ENCODE measurements at places on chromosomes 12 and 14. TPM values are rescaled to one million over a fixed set of nuclear protein-coding genes. Genes with fewer than 3 reads are reported as not detected.

The FLVCR2 gene
- total RNA-seq: 12.1 TPM

DNA sequence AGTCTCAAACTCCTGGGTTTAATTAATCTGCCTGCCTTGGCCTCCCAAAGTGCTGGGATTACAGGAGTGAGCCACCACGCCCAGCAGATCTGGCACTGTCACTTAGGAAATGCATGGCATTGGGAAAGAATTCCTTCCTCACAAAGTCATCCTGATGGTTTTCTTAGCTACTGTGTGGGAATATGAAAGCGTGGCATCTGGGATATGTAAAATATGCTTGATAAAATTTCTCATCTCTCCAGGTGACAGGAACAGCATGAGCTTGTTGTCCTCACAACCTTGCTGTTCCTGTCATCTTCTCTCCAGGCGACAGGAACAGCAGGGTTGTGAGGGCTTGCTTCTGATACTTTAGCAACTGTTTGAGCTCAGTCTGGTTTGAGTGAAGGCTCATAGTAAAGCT, 16.1 kb upstream of the AICDA start:
- no peak for DNase-seq

GRCh38 chr14:47278233-47278842, 397.1 kb downstream of the MDGA2 start:
- no peak for DNase-seq

The SDR9C7 gene
- total RNA-seq: not detected

DNA sequence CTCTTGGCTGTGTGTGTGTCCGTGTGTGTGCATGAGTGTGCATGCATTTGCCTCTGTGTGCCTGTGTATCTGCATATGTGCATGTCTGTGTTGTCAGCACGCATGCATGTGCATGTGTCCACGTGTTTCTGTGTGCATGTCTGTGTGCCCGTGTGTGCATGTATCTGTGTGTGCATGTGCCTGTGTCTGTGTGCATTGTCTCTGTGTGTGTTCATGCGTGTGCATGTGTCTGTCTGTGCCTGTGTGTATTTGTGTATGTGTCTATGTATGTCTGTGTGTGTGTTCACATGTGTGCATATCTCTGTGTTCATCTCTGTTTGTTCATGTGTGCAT, 1.1 kb upstream of the GALNT9 start:
- DNase-seq: no peak

GRCh38 chr12:52027085-52027843, 20.5 kb downstream of the TAMALIN start:
- DNase-seq: no peak

GRCh38 chr12:98758331-98758730, 113.2 kb downstream of the APAF1 start:
- no peak for DNase-seq

- no peak for DNase-seq
These were observed 37.3 kb upstream of the ADGRD1 start for GRCh38 chr12:130916241-130916911.

The C12orf50 gene
- 0.65 TPM for total RNA-seq

- DNase-seq: no peak
These were observed 31.9 kb upstream of the CAND1 start for GRCh38 chr12:67237231-67237630.

The LIN7A gene
- 5.1 TPM for total RNA-seq

The CARMIL3 gene
- total RNA-seq: 0.72 TPM

The FSCB gene
- not detected for total RNA-seq

GRCh38 chr12:66059666-66060065, 70.9 kb downstream of the LLPH start:
- no peak for DNase-seq

- DNase-seq: no peak
These were observed 60.8 kb downstream of the SAMD4A start for GRCh38 chr14:54627540-54628363.

DNA sequence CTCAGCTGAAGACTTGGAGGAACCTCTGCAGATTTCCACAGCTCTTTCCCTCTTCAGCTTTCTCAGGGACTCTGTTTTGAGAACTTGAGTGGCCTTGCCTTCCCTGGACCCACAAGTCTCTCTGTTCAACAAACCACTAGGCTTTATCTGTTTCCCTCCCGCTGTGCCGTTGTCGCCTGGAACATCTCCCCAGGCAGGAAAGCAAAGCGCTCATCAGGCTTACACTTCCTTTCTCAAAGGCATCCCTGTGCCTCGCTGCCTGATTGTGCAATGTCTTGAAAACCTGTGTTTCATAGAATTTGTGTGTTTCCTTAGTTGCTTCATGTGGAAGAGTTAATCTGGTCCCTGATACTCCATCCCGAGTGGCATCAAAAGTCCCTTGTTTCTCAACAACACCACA, 64.1 kb downstream of the PPM1A start:
- no peak for DNase-seq

The WSCD2 gene
- total RNA-seq: 0.46 TPM

The USP30 gene
- 11.6 TPM for total RNA-seq

The RDH16 gene
- total RNA-seq: 0.47 TPM

The GDF3 gene
- not detected for total RNA-seq

GRCh38 chr12:7485095-7485494, 18.5 kb downstream of the CD163 start:
- DNase-seq: no peak

DNA sequence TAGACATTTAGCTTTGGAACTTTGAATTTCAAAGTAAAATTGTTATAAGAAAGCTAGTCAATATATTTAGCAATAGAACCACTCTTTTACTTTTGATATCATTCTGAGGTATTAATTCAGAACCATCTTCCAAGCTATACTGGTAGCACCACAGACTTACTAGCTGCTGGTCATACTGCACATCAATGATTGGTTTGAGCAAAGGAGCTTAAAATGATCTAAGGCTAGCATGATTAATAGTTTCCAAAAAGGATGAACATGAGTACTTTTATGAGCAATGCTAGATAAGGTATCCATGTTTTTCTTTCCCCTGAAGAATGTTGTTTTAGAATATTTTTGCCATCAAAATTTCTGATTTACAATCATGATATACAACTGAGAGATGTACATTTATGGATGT, 17.2 kb downstream of the CNIH1 start:
- no peak for DNase-seq

The TMEM179 gene
- not detected for total RNA-seq

The PROX2 gene
- total RNA-seq: not detected

DNA sequence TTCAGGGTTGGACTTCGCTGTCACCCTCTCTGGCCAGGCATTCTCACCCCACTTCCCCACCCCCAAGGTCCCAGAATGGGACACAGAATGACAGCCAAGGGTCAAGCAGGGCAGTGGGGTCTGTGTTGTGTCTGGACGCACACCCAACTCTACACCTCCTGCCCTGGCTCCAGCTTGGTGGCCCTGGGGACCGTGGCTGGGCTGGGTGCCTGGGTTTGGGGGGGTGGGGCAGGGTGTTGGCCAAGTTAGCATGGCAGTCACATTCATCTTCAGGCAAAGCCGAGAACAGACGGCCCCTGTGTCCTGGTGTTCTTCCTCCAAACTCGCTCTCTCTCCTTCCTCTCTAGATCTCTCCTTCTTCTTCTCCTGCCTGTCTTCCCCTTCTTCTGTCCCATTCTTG, 5.6 kb downstream of the LRP1 start:
- DNase-seq: no peak

The LALBA gene
- not detected for total RNA-seq

All from omental fat pad (tissue), 4 donors.